Chondrocyte (in vitro differentiated cells): ENCODE measurements at places on chromosomes 12 and 14. TPM values are rescaled to one million over a fixed set of nuclear protein-coding genes. Genes with fewer than 3 reads are reported as not detected.

DNA sequence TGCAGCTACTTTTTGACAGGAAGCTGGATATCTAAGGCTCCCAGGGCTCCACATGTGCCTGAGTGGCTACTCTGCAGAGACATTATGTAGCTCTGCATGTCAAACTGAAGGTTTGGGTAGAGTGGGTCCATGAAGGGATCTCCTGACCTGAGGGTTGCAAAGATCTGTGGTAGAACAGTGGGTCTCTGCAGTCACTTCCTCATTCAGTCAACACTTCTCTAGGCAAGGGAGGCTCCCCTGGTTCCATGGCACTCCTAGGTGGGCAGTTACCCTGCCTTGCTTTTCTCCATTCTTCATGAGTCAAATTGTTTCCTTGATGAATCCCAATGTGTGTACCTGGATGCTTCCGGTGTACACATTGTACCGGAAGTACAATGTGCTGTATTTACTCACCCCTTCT lies 57.4 kb downstream of the CMAS start:
- H3K4me1 ChIP-seq, result peaks cover 9% of the 10 kb centered on the region
- peaks cover 4% of the 10 kb centered on the region for H3K36me3 ChIP-seq
- H3K27ac ChIP-seq, result no peak overlapping the region
- no peak overlapping the region for H3K4me3 ChIP-seq

The NPAS3 gene
- total RNA-seq, result 1.6 to 5.7 TPM (median 2.6 TPM) in 3 replicates

- no peak overlapping the region for H3K27ac ChIP-seq
- peaks cover 17% of the 10 kb centered on the region for H3K36me3 ChIP-seq
- H3K4me1 ChIP-seq, result peaks cover 23% of the 10 kb centered on the region
- DNase-seq, result no peak
Measured at GRCh38 chr12:78191611-78192010, 360.9 kb downstream of the NAV3 start.

The KCNH3 gene
- total RNA-seq, result 0.10 to 0.27 TPM in 2 of 3 replicates, not detected in the other

GRCh38 chr12:30546121-30546520 lies 149.5 kb downstream of the IPO8 start:
- H3K27me3 ChIP-seq, result peaks cover 3% of the 10 kb centered on the region
- H3K4me3 ChIP-seq, result no peak overlapping the region
- H3K36me3 ChIP-seq, result peaks cover 9% of the 10 kb centered on the region
- no peak for DNase-seq
- no peaks in the 10 kb centered on the region for H3K4me1 ChIP-seq
- no peak overlapping the region for H3K27ac ChIP-seq

DNA sequence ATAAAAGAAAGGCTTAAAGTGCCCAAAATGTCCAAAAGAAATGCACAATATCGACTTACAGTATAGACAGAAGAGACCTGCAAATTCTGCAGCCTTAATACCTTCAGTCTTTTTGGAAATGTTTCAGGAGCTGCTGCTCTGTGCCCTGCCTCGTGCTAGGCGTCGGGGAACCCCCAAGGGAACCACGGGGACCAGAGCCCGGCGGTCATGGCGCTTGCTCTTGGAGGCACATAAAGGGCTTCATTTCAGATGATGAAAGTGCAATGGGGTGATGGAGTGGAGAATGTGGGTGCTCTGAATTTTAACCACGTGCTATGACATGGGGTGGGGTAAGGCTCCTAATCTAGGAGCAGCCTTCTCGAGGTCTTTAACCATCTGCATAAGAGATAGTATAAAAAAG lies 14.8 kb upstream of the AACS start:
- H3K36me3 ChIP-seq, result no peaks in the 10 kb centered on the region
- H3K27ac ChIP-seq, result no peak overlapping the region
- H3K27me3 ChIP-seq, result no peaks in the 10 kb centered on the region
- H3K4me3 ChIP-seq, result no peak overlapping the region
- peaks cover 6% of the 10 kb centered on the region for H3K4me1 ChIP-seq

The HIGD1C gene
- not detected in 3 replicates for total RNA-seq

DNA sequence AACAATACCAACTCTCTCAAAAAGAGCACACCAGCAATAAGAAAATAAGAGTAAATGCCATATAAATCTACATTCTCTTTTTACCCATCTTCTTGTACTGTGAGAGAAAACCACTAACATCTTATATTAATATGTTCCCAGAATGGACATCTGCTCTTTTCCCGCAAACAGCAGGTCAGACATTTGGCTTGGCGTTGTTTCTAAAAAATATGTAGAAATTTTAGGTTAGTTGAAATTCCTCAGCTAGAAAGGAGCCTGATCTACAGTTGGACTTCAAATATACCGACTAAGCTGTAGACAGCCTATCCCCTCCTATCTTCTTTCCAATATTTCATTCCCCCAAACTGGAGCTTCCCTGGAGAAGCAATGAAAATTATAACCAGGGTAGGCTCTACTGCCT lies 88.7 kb downstream of the PPP2R5E start:
- H3K36me3 ChIP-seq, result no peaks in the 10 kb centered on the region
- H3K4me3 ChIP-seq, result no peak overlapping the region
- peaks cover 14% of the 10 kb centered on the region for H3K4me1 ChIP-seq
- H3K27ac ChIP-seq, result no peak overlapping the region
